ENCODE measurements at places on chromosomes 11 and 22.

GRCh38 chr11:11661326-11662040, 39.7 kb upstream of the GALNT18 start:
- no peak for DNase-seq

DNA sequence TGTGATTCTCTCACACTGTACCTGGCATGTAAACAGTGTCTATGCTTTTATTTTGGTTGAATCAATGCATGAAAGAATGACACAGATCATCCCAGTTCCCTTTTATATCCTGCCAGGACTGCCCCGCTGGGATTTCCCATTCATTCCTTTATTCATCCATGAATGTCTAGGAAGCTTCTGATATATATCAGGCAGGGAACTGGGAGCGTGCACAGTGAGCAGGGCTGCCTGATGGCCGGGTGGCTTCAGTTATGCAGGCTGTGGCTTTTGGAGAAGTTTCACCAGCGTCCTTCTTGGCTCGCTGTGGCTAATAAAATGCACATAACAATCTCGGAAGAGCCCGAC, 789.0 kb downstream of the TBC1D22A start:
- DNase-seq: no peak

- DNase-seq: no peak
Measured at GRCh38 chr22:49203091-49203858, 624.4 kb downstream of the BRD1 start.

- DNase-seq: no peak
Measured at GRCh38 chr22:48713272-48714205, 1114.1 kb downstream of the BRD1 start.

GRCh38 chr11:35235936-35236666, 97.1 kb downstream of the CD44 start:
- peak; percentile 37 for DNase-seq

DNA sequence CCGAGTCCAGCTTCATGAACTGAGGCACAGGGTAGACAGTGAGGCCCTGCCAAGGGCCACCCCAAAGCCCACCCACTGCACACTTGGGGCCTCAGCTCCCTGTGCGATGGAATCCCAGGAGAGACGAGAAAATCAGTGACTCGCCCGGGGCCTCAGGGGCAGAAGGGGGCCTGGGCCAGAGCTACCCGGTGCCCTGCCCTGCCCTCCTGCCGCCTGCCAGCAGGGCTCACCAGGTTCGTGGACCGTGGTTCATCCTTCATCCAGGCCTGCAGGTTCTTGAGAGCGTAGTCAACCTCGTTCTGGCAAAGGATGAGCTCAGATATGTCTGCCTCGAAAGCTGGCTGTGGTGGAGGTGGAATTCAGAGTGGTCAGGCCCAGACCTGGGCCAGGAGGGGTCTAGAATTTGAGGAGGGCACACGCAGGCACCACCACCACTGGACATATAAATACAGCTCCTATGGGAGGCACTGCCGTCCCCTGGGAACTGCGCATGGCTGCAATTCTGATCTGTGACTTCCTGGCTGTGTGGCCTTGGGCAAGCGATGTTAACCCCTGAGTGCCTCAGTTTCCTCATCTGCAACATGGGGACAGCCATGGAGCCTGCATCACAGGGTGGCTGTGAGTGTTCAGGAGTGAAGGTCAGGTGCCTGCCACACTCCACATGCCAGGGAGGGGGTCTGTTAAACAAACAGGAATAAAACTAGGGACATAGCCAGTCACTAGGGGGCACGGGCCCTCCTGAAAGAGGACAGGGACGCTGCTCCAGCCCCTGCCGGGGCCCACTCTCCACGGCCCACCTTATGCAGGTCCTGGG, 7.5 kb downstream of the ALDH3B2 start:
- no peak for DNase-seq

GRCh38 chr11:7677796-7678201, 4.5 kb upstream of the CYB5R2 start:
- DNase-seq: no peak

- DNase-seq: no peak
Measured at GRCh38 chr11:15710580-15711275, 596.0 kb downstream of the INSC start.

DNA sequence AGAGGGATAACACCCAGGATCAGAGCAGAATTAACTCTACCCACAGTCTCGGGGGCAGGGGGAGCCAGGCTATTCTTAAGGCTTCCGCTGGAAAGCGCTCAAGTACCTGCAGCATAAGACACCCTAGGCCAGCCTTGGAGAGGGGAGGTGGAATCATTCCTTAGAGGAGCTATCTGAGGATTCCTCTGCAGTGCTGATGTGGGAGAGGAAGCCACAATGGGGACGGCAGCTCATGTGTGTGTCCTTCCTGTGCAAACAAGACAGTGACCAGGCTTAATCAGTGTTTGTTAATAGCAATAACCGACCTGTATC, 382.2 kb upstream of the CADM1 start:
- DNase-seq: no peak

DNA sequence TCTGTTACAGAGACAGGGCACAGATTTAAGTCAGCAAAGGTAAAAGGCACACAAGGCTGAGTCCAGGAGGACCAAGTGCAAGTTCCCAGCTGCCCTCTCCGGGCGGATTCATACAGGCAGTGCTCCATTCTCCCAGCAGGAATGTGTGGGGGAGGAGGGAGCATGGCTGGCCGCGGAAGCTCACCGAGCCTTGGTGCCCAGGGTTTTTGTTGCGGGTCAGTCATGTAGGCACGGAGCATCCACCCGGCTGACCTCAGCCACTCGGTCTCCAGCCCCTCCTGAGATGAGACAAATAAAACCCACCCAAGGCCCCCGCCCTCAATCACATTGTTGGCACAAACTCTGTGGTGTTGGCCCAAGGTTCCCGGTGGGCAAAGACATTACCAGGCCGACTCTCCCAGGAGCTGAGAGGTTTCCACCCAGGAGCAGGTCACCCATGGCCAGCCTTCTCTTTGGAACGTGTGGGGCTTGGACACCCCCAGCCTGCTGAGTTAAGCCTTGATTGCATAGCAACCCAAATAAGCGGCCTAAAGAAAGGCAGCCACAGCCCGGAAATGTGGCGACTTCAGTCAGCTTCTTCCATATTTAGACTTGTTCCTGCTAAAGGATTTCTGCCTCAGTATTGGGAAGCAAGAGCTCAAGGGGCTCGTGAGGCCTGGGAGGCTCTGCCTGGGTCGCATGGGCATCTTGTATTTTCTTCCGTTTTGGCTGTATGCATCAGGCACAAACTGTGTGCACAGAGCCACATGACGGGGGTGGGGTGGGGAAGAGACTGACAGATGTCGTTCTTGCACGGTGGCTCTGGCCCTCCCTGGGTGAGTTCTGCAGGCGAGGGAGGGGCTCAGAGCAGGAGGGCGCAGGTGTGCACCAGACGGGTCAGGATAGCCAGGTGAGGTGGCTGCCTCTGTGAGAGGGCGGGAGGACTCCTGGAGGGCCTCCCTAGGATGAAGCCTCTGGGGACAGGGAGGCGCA, 63.0 kb downstream of the ARHGAP8 start:
- DNase-seq: no peak

DNA sequence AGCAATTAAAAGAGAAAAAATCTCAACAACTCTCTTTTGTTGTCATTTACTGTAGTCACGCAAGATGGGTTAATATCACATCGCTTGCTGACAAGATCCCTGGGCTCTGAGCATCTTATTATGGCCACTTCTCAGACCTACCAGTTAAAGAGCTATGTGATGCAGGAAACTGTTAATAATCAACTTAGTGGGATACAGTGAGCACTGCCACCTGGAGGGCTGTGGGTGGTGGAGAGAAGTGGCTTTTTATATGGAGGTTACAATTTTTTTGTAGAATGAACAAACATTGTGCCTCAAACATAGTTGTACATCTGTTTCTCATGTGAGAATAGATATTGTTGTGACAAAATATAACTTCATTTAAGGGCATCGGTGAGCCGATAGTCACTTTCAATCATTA, 181.0 kb downstream of the TENM4 start:
- no peak for DNase-seq

GRCh38 chr11:88575916-88576315, 238.4 kb upstream of the CTSC start:
- no peak for DNase-seq

DNA sequence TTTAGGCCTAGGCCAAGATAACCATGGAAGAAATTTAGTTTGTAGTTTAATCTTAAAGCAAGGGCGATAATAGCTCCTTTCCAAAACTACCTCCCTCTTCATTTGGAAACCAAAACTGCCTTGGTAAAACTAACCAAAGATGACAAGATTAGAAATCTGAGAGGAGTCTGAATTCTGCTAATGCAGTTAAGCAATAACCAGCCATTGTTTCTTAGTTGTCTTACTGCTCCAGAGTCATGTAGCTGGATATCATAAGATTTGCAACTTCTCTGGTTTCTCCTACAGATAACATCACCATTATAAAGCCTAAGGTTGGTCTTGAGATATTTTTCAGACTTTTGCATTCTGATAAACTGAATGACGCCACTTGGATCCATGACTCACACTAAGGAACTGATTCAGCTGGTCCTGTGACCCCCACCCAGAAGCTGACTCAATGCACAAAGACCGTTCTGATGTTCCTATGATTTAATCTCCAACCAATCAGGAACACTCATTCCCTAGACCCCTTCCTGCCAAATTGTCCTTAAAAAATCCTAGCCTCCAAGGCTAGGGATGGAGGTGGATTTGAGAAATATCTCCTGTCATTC, 200.8 kb downstream of the LUZP2 start:
- DNase-seq: no peak

DNA sequence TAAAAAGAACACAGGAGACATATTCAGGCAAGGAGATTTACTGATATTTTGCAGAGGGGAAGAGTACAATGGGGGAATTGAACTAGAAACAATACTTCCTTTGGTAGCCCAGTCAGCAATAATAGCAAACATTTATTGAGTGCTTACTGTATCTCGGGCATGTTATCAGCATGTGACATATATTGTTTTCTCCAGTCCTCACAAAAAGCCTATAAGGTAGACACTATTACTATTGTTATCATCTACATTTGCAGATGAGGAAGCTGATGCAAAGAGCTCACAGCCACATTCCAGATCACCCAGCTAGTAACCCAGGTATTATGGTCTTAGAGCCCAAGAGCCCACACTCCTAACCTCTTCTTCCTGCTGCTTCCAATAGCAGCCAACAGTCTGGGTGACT, 27.9 kb downstream of the NAV2 start:
- DNase-seq: no peak

GRCh38 chr11:110272919-110273318, 23.5 kb downstream of the RDX start:
- no peak for DNase-seq

GRCh38 chr11:112697391-112698178, 263.6 kb upstream of the NCAM1 start:
- no peak for DNase-seq

GRCh38 chr22:42686756-42687491, 33.7 kb downstream of the A4GALT start:
- DNase-seq: no peak

GRCh38 chr11:75140269-75141138, 10.4 kb upstream of the SLCO2B1 start:
- DNase-seq: peak; percentile 69

- no peak for DNase-seq
Measured at GRCh38 chr11:12845739-12846358, 163.3 kb upstream of the RASSF10 start.

GRCh38 chr11:132971351-132971750, 561.0 kb downstream of the OPCML start:
- no peak for DNase-seq

DNA sequence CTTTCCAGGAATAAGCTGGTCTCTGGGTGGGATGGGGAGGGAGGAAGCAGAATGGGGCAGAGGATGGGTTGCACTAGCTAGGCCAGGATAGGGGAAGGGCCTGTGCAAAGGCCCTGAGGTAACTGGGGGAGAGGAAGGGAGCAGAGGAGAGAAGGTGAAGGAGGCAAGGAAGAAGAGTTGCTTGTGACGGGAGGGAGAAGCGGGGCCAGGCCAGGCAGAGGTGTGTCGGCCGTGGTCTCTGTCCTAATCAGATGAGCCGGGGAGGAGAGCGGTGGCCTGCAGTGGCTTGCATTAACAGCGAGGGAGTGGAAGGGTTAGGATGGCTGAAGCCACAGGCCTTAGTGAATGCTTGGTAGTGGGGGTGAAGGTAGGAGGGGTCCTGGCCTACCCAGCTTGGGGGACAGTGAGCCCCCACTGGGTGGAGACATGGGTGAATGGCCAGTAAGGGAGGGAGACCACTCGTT, 6.0 kb upstream of the DERL3 start:
- DNase-seq: no peak

- no peak for DNase-seq
Measured at GRCh38 chr22:36772451-36772850, 3.5 kb downstream of the IFT27 start.

DNA sequence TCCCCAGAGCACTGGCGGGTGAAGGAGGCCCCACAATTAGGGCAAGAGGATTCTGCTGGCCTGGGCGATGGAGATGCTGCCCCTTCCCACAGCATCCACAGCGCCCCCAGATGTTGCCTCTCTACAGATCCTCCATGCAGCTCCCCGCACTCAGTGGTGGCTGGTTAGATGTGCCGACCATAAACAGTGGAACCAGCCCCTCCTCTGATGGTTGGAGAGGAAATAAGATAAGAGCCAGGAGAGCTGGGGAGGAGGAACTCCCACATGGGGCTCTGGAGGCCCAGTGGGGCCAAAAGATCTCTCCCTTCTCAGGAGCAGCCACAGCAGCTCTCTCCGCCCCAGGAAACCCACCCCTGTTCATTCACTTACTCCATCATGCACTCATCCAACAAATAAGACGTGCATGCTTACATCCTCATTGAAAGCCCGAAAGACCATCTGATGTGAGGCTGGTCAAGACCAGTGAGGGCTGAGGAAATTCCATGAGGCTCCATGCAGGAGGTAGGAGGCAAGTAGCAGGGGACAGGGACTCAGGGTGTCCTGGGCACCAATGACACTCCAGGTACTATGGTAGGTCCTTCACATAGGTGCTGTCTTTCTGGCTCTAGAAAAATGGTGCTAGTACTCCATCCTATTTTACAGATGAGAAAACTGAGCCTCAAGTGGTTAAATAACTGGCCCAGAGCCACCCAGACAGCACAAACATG, 1.5 kb downstream of the PTGDR2 start:
- DNase-seq: no peak

DNA sequence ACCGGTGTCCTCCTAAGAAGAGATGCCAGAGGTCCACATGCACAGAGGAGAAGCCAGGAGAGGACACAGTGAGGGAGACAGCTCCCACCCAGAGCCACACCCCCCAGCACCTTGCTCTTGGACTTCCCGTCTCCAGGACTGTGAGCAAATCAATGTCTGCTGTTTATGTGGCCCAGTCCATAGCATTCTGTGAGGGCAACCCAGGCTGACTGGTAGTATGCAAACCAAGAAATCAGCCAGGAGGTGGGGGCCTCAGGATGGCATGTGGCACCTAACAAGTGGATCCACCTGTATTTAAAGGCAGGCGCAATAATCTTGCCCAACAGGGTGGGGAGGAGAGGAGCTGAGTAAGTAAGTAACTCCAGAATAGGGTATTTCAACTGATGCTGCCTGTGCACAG, 136.4 kb downstream of the BRD1 start:
- DNase-seq: no peak

GRCh38 chr11:24661331-24661730, 164.5 kb downstream of the LUZP2 start:
- DNase-seq: no peak

GRCh38 chr11:120383518-120384155, 47.4 kb downstream of the ARHGEF12 start:
- DNase-seq: no peak
